ENCODE measurements at places on chromosomes 6 and 20. TPM values are rescaled to one million over a fixed set of nuclear protein-coding genes. Genes with fewer than 3 reads are reported as not detected.

Gene SGK2
- 0.47 TPM for total RNA-seq

Gene PRKN
- 3.9 TPM for total RNA-seq

Gene AVP
- not detected for total RNA-seq

Gene CRYBG1
- total RNA-seq, result 3.7 TPM

Gene RIMS4
- total RNA-seq, result 0.59 TPM

Gene MOCS1
- total RNA-seq, result 11.3 TPM

Gene SLC22A7
- not detected for total RNA-seq

Gene KCNK16
- not detected for total RNA-seq

Gene HLA-DRB1
- not detected for total RNA-seq

Gene ELMO2
- total RNA-seq, result 30.2 TPM

Gene MCHR2
- not detected for total RNA-seq

Gene SALL4
- total RNA-seq, result 0.15 TPM

Gene NKX2-2
- not detected for total RNA-seq

Gene EPHA7
- under 0.01 TPM for total RNA-seq

Gene CALHM4
- not detected for total RNA-seq

Gene CDYL
- total RNA-seq, result 34.6 TPM

Gene SIM1
- 1.6 TPM for total RNA-seq

Gene NOTCH4
- total RNA-seq, result 0.82 TPM

Gene TFAP2A
- 0.23 TPM for total RNA-seq

Gene MUC21
- total RNA-seq, result not detected

Gene NOL4L
- 3.4 TPM for total RNA-seq

Gene MCCD1
- total RNA-seq, result not detected

Gene SLC25A27
- total RNA-seq, result 0.75 TPM

Gene KIF6
- 1.3 TPM for total RNA-seq

Gene SLC35F1
- not detected for total RNA-seq

Gene PRND
- not detected for total RNA-seq
